Naive thymus-derived CD4-positive, alpha-beta T cell (primary cell): ENCODE measurements at places on chromosomes 3 and 15.
A peak's percentile ranks its signal among the peaks of the same experiment; 100 is the strongest.

DNA sequence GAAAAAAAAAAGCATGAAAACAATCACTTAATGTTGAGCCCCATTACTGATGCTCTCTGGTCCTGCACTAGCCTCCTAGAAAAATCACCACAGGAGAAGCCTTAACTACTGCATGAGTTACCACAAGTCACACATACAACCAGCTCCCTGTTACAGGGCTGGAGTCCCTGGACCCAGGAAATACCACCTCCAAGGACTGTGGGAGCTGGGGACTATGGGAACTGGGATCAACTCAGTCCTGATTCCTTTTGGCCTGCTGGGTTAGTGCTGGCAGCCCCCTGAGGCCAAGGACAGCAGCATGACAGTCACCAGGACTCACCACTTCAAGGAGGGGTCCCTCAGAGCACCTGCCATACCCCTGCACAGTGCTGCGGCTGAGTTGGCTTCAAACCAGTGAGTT, 559 bp downstream of the NR1I2 start:
- no peak for DNase-seq

- no peak for DNase-seq
These were observed 80.8 kb upstream of the SCN5A start for GRCh38 chr3:38730281-38730680.

DNA sequence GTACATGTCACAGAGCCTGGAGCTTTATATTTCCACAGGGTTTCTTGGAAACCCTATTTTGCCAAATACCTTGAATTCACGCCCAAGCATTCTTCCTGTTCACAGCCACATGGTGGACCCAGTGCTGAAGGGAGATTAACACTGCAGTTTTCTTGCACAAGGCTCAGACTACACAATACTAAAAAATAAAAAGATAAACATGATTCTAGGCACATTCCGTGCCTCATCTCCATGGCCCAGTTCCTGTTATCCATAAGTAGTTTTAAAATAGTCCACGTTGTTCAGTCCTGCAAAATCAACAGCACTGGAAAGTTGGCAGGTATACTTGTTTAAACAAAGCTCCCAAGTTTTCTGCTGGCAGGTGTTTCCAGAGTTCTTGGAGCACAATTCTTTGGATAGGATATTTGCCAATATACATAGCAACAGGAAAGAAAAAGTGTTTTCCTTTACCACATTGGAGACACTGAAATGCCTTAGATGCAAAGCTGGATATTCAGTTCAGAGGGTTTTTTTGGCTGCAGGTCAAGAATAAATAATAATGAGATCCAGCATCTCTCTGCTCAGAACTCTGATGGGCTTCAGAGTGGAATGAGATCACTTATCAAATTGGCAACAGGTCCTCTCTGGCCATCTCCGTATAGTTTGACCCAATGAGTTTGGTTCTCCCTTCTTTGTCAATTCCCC, 88.1 kb upstream of the TGFBR2 start:
- no peak for DNase-seq

DNA sequence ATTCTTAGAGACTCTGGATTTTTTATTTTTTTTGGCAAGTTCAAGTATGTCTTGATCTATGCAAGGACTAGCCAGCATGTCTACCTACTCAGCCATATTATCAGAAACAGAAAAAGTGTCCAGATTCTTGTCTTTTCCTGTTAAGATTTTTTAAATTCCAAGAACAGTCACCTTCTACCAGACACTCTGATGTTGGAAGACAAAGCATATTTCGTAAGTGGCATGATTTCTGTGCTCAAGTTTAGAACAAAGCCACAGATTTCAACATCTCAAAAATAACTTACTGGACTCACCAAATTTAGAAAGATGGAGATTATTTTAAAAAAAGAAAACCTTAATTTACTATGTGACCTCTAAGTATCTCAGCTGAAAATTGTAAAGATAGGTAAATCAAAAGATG, 61.9 kb downstream of the GOLGA6L7 start:
- DNase-seq, result no peak

- no peak for DNase-seq
These were observed 49.1 kb downstream of the MYO9A start for GRCh38 chr15:72068856-72069255.

- DNase-seq, result no peak
These were observed 204.2 kb upstream of the ICE2 start for GRCh38 chr15:60683156-60683555.

DNA sequence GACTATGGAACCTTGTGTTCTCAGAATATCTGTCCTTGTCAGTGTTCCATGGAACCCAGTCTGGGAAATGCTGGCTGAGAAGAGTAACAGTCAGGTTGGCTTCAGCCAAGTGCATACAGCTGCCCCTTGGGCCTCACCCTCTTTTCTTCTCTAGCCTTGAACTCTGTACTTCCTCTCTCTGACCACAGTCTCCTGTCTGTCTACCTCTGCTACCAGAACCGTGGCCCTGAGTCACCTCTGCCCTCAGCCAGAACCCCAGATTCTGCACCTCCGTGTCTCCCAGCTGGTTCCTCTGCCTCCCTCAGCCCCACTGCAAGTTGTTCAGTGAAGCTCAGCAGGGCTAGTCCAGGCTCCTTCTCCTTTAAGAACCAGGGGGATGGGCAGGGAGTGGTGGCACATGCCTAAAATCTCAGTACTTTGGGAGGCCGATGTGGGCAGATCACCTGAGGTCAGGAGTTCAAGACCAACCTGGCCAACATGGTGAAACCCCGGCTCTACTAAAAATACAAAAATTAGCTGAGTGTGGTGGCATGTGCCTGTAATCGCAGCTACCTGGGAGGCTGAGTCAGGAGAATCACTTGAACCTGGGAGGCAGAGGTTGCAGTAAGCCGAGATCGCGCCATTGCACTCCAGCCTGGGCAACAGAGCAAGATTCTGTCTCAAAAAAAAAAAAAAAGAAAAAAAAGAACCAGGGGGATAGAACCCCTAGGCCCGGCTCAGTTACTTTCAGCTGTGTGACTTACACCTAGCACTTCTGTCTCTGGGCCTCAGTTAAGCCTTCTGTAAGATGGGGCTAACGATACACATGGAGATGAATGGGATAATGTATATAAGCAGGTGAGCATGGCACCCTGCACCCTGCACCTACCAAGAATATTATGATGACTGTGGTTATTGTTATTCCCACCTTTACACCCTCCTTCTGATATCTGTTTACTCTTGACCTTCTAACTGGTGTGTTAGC, 24.3 kb upstream of the TATDN2 start:
- DNase-seq, result no peak

- no peak for DNase-seq
These were observed 316.8 kb downstream of the CHST2 start for GRCh38 chr3:143436231-143436930.

GRCh38 chr15:93111451-93111850, 22.4 kb upstream of the RGMA start:
- no peak for DNase-seq

DNA sequence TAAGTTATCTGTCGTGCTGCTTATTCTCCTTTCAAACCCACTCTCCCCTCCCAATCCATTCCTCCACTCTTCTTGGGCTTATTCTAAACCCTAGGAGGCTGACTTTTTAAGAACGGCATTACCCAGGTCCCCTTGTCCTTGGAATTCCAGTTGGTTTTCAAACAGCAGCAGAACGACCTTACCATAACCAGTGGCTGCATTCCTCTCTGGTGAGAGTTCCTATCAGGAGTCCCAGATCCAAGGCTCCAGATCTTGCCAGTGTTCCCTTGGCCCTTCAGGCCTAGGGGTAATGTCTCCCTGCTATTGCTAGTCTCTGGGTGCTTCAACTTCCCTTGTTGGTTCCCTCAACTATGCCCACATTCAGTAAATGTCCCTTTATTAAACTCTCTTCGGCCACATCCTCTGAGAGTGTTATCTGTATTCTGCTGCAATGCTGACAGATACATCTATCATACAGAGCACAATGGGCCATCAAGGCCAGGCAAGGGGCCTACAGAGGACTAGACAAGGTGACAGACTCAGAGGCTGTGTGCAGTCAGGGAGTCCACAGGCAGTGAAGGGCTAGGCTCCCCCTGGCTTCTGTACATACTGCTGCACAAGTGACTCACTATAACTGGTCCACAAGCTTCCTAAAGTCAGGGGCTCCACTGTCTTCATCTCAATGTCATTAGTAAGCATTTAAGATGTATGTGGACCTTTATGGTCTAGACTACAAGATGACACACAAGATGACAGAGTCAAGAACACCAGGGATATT, 10.1 kb downstream of the LYSMD2 start:
- no peak for DNase-seq

GRCh38 chr3:160038862-160039562, 50.4 kb downstream of the IL12A start:
- DNase-seq, result no peak

DNA sequence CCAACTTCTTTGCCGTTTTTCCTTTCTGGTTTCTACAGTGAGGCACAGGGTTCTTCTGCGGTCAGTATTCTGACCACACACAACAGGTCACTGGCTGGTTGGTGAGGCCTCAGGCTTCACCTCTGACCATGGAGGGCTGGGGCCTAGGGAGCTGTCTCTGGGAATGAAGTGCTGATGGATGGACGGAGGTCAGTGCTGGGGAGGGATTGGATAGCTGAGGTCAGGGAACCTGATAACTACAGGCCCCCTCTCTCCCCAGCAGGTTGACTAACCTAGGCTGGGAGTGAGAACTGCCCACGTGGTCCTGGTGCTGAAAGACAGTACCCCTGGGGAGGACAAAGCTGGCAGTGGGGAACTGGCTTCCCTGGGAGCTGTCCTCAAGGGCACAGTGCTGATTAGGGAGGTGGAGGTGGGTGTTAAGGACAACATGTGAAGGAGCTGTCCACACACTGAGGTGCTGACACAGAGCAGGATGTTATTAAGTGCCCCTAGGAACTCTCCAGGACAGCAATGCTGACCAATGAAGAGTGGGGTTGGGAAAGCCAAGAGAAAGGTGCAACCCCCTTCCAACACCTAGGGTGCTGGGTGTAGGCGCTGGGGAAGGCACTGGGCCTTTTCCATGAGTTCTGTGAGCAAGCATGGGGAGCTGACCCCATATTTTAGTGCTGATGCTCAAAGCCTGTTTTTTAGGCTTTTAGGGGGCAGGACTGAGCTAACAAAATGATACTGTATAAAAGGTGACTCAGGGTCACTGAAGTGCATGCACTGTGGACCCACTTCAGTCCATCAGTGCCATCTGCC, 45.2 kb downstream of the ATP2B2 start:
- peak; percentile 38 for DNase-seq

GRCh38 chr3:138384531-138384930, 36.2 kb downstream of the MRAS start:
- DNase-seq, result no peak

GRCh38 chr3:197394464-197395321, 96.3 kb upstream of the DLG1 start:
- no peak for DNase-seq

- no peak for DNase-seq
These were observed 35.8 kb upstream of the FBN1 start for GRCh38 chr15:48681353-48681752.

GRCh38 chr3:73108750-73109149, 47.3 kb downstream of the EBLN2 start:
- DNase-seq, result no peak
